ENCODE measurements at places on chromosomes 13 and 19.

DNA sequence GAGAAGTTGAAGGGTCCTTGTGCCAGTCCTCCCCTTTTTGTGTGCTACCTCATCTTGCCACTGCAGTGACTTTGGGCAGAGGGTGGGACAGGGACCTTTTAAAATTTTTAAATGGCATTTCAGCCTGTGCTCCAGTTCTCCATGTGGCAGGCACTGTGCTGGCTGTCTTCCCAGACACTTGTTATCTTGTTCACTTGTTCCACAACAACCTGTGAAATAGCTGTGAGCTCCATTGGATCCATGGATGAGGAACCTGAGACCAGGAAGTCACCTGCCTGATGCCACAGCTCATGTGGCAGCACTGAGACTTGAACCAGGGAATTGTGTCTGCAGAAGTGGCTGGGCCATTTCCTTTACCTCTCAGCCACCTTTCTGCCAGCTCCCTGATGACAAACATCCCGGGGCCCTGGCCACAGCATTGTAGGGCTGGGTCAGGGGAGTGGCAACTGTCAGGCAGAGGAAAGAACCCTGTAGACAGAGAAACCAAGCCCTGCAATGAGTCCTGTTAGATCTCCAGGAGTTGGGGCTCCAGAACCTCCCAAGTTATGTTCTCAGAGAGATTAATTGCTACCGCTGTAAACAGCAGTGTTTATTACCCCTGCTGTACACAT, 6.4 kb downstream of the EGLN2 start:
- no peak for DNase-seq

DNA sequence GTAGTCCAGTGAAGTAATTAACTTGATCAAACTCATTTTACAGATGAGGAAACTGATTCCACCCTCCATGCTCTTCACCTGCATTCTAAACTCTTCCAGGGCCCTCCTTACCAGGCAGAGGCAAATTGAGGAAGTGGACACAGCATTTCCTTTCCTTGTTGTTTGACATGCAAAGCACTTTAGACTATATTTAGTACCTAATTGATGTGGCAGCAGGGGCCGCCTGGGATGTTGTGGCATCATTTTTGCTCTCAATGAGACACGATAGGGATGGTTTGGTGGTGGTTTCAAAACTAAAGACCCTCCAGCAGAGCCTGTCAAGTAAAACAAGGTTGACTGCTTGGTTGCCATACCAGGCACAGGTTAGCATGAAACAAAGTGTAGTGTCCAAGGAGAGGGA, 7.9 kb downstream of the SIPA1L3 start:
- peak; percentile 45 for DNase-seq

GRCh38 chr19:7982103-7982502, 23.3 kb downstream of the ELAVL1 start:
- DNase-seq: no peak

GRCh38 chr13:75411924-75412537, 69.9 kb downstream of the TBC1D4 start:
- DNase-seq: no peak

GRCh38 chr13:103156346-103156998, 90.3 kb upstream of the SLC10A2 start:
- no peak for DNase-seq

DNA sequence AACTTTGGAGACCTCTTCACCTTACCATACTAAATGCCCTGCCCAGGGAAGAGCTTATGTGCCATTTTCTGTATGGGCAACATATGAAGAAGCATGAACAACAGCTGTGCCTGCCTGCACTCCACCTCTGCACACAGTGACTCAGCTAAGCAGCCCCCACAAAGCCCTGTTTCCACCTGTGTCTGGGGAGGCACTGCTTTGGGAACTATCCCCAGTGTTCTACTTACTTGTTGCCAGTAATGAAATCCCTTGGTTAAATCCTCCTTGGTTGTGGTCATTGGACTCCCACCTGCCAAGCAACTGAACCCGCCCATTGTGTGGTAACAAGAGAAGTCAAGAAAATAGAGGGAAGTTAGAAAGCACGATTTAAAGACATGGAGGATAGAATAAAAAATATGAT, 84.6 kb downstream of the NALCN start:
- no peak for DNase-seq

DNA sequence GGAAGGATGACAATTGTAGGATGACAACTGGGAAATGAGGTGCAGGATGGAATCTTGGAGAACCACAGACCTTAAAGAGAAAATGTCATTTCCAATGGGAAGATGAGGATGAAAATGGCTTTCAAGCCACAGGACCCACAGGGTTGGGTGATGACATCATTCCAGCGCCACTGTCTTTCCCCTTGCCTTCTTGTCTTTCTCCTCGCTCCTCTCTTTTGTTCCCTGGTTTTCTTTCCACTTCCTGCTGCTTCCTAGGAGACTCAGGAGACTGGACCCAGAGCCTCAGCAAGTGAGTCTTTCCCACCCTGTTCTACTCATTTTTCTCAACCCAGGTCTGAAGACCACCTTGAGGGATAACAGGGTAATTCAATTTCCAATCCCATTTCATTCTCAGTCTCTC, 548.8 kb downstream of the FGF9 start:
- no peak for DNase-seq

DNA sequence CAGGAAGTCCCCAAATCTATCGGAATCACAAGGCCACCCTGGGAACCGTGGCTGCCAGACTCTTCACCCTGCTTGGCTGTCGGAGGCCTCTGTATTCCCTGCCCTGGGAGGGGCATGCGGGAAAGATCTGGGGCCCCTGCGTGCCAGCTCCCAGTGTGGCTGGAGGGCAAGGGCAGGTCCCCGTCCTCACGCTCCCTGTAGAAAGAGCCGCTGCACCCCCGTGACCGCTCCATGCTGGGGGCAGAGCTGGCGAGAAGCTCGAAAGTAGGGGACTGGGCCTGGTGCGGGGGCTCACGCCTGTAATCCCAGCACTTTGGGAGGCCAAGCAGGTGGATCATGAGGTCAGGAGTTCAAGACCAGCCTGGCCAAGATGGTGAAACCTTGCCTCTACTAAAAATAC, 208.4 kb upstream of the SOX1 start:
- DNase-seq: no peak

DNA sequence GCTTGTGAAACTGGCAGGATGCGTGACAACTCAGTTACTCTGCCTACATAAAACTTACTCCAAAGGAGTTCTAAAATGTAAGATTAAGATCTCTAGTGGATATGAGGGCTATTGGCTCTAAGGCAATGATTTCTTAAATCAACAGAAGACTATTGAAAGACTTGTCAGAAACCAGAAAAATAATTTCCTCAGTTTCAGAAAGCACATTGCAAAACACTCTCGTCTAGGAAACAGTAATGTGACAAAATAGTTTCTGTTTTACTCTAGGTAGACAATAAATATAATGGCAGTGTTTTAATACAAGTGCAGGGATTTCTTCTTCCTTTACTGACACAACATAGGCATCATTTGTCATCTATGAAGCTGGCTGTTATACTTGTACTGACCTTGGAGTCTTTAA, 230.1 kb downstream of the KCTD12 start:
- DNase-seq: no peak

DNA sequence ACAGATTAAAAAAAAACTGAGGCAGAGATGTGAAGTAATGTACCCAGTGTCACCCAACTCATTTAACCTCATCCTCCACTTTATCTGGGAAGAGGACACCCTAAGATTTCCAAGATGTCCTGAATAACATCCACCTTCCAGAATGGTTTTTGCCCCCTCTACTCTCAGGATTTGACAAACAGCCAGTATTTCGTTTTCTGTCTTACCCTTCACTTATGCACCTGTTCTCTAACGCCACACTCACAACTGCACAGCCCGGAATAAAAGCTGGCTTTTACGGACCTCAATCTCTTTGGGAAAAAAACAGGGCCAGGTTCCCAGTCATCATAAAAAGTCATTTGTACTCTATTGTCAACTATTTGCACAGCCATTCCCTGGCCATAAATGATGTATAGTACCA, 21.2 kb upstream of the CEACAM6 start:
- DNase-seq: no peak

DNA sequence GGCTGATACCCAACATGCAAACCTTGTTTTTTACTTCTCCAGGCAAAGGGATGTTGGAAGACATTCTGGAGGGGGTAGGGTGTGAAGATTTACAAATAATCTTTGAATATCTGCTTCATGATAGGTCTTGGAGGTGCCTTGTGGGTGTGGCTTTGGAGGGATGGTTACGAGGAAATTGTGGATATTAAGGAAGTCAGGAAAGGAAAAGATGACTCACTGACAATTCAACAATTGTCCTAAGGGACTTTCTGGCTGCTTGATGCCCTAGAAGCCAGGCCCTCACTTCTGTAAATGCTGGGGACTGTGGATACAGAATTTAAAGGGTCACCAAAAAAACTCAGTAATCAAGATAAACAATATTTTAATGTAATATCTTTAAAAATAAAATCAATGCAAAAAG, 37.4 kb upstream of the ZNF527 start:
- no peak for DNase-seq

- DNase-seq: no peak
Measured at GRCh38 chr13:40503966-40504591, 162.4 kb downstream of the FOXO1 start.

GRCh38 chr13:40348096-40348679, 318.3 kb downstream of the FOXO1 start:
- DNase-seq: no peak

- no peak for DNase-seq
Measured at GRCh38 chr19:52648336-52649016, 10.3 kb upstream of the ZNF83 start.

DNA sequence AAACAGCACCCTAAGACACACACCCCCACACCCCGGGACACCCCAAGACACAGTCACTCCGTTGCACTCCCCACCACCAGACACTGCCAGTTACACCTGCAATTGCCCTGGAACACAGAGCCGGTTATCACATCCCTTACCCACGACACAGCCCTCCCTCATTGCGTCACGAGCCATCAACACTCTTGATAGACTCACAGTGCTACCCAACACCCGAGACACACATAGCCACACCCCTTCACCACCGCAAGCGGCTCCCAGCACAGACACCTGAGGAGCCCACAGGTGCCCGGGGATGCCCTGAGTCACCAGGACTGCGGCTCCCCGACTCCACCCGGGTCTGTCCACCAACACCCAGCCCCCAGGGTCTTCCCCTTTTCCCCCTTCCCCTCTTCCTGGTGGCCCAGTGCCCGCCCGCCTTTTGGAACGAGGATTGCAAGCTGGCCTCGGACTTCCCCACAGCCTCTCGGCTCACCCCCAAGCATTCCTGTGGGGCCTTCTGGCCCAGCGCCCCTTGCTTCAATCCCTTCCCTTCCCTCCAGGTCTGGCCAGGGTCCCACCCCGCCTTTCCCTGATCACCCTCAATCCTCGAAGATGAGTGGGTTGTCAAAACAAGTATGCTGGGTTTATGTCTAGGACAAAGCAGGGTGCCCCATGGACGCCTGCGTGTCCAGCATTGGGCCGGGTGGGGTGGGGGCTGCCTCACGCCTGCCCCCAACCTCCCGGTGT, 1.7 kb upstream of the PTGER1 start:
- no peak for DNase-seq

- DNase-seq: no peak
Measured at GRCh38 chr19:33752945-33753344, 43.7 kb upstream of the KCTD15 start.

DNA sequence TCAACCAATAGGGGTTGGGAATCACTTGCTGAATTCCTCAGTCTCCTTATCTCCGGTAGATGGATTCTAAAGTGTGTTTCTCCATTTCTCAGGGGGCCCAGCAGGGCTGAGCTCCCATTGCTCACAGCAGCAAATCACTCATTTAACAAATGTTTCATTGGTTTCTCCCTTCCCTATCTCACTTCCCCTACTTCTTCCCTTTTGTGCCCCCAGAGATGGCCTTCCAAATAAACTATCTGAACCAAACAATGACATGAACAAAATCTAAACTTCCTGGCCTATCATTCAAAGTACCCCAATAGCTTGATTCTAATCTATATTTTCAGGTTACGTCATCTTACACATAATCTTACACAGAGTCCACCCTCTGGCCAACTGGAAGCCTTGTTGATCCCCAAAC, 60.4 kb downstream of the DLEU7 start:
- no peak for DNase-seq

DNA sequence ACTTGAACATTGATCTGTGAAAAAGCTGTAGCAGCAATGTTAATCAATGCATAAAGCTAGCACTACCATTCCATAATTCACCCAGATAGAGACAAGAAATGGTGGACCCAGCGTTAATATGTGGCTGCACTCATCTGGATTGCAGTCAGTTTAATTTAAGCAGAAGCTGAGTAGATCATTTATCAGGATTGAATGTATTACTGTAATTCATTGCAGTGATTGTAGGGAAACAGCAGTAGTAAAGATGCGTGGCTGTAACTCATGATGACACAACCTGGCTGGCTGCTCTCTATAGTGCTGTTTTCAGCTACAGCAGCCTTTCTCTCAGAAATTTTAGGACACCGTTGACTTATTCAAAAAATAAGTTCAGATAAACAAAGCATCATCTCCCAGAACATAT, 499.5 kb upstream of the SLITRK6 start:
- no peak for DNase-seq

GRCh38 chr13:110523180-110523579, 38.3 kb downstream of the RAB20 start:
- DNase-seq: no peak

GRCh38 chr19:46478356-46478986, 7.1 kb upstream of the PNMA8A start:
- no peak for DNase-seq

DNA sequence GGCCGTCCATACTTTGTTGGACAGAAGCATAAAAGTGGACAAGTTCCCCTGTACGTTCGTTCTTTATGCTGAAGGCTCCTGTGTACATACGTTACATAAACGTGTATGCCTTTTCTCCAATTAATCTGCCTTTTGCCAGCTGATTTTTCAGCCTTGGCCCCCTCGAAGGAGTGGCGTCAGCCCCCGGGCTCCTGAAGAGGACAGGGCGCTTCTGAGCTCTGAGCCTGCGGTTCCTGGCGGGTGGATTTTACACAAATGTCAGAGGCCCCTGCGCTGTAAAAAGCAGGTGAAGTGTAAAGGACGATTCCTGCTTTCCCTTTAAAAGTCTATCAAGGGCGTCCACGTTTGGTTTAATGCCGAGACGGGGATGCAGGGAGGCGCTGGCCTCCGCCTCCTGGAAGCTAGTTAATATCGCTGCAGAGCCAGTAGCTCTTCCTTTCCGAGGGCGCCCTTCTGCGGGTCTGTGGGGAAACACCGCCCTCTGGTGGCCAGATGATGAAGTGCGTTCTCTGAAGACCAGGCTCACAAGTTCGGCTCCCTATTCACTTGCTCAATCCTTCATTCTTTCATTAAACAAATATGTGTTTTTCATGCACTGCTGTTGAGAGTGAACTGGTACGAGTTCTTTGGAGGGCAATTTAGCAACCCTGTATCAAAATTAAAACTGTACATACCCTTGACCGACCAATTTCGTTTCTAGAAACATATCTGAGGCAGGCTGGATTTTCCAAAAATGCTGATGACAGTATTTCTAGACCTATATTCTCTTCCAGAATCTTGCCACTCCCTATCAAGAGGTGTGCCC, 62.0 kb downstream of the GPR12 start:
- DNase-seq: peak; percentile 76

DNA sequence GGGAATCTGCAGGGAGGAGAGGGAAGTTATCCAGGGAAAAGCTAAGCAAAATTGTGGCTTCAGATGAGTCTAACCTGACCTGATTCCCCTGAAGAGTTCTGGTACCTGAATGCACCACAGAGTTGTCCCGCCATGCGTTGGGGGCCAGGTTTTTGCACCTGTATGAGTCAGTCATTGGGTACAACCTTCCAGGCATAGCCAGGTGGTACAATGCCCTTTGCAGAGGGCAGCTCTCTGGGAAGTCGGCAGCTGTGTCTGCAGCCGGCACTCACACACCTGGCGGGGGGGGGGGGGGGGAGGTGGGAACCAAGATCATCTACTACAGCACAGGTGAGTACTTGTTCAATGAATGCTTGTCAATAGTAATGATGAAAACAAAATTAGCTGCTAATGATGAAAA, 52.5 kb upstream of the GTF3A start:
- DNase-seq: no peak

All from memory B cell (primary cell).